ENCODE measurements at places on chromosomes 5 and 9. TPM values are rescaled to one million over a fixed set of nuclear protein-coding genes. Genes with fewer than 3 reads are reported as not detected.

DNA sequence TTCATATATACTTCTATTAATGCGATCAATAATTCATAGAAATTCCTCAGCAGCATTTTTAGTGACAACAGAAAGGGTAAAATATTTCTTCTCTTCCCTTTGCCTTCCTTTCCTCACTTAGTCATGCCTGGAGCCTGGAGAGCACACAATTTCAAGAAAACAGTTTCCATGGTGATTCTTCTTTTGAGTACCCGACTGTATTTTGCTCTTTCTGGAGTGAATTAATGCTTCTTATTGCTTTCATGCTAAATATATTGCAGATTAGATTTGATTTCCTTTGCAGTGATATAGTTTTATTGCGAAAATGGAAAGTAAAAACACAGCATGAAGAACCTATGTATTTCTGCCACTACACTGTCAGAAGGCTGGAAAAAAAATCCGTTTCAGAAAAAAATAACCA lies 153.5 kb downstream of the PPP2R2B start:
- H3K4me1 ChIP-seq = no peaks in the 10 kb centered on the region
- no peak overlapping the region for H3K27ac ChIP-seq
- no peak for DNase-seq
- H3K36me3 ChIP-seq = peaks cover 10% of the 10 kb centered on the region
- H3K27me3 ChIP-seq = no peaks in the 10 kb centered on the region

- H3K4me1 ChIP-seq = no peaks in the 10 kb centered on the region
- peaks cover 5% of the 10 kb centered on the region for H3K27me3 ChIP-seq
- DNase-seq = no peak
- no peaks in the 10 kb centered on the region for H3K36me3 ChIP-seq
These were observed 8.2 kb upstream of the TNFAIP8 start for GRCh38 chr5:119347574-119347973.

DNA sequence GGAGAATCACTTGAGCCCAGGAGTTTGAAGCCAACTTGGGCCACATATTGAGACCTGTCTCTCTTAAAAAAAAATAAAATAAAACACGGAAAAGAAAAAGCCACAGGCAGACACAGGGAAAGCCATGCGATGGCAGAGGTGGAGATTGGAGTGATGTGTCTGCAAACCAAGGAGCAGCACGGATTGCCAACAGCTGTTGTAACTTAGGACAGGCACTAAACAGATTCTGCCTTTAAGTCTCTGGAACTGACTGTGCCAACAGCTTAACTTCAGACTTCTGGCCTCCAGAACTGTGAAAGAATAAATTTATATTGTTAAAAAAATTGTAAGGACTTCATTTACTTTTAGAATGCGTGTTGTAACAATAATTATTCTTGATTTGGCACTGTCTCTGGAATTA lies 318.5 kb upstream of the CHD1 start:
- no peak overlapping the region for H3K4me3 ChIP-seq
- no peaks in the 10 kb centered on the region for H3K36me3 ChIP-seq

DNA sequence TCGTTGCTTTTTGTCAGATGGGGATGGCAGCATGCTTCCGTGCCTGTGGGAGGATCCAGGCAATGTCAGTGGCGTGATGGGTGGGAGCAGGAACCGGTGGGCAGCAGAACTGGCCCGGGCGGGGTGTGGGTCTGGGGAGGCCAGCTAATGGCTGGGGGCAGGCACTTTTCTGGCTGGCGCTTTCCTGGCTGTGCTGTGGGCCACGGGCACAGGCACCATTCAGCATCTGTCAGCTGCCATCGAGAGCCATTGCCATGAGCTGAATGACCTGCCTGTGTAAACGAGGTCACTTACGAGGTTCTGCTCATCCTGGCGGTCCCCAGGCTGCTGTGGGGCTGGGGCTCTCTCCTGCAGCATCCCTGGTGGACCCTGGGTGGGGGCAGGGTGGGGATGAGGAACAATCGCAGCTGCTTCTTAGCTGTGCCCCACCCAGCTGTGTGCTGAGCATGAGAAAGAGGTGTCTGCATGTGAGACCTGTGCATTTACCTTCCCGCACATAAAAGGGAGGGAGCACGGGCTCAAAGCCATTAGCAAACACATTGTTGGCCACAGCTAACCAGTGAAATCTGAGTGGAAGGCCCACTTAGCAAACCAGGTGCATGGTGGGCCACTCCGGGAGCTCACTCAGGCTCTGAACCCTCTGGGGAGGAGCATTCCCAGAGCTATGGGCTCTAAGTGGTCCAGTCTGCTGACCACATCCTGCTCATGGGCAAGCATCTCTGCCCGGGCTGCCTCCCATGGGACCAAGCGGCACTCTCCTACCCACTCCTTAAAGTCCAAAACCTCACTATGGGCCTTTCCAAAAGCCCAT lies 41.3 kb upstream of the OLFM1 start:
- H3K27me3 ChIP-seq = peaks cover 2% of the 10 kb centered on the region
- no peak overlapping the region for H3K4me3 ChIP-seq
- DNase-seq = no peak
- H3K27ac ChIP-seq = no peak overlapping the region
- H3K36me3 ChIP-seq = no peaks in the 10 kb centered on the region

NSD1 gene
- 111 TPM for total RNA-seq

CERCAM gene
- total RNA-seq = 27.9 TPM

- peaks cover 10% of the 10 kb centered on the region for H3K4me1 ChIP-seq
- peak; percentile 47 for DNase-seq
- H3K36me3 ChIP-seq = no peaks in the 10 kb centered on the region
- H3K4me3 ChIP-seq = peak within 1 kb of the TSS; percentile 88
- peaks cover 9% of the 10 kb centered on the region for H3K27me3 ChIP-seq
These were observed at the start of gene SEMA4D for GRCh38 chr9:89497978-89498851. SEMA4D (minus strand) TSS chr9:89498113; CDS start chr9:89405456, 92,657 bp downstream.

LPAR1 gene
- total RNA-seq = 5.6 TPM

DNA sequence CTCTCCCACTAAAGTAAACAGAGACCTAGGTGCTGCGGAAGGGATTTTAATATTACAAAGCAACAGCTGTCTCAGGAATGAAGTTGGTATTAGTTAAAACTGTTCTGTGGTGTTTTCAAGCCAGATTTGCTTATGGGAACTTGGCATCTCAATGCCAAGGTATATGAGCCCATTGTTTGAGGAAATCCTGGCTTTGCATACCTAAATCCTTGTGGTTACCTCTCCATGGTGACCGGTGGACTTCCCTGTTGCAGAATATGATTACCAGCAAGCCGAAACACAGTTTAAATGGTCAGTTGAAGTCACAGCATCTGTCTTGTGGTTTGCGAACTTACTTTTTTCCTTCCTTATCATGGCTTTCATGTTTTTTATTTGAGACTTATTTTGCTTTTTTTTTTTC lies 62.3 kb upstream of the TXNDC8 start:
- no peaks in the 10 kb centered on the region for H3K36me3 ChIP-seq
- no peak overlapping the region for H3K27ac ChIP-seq
- no peak for DNase-seq
- H3K4me1 ChIP-seq = no peaks in the 10 kb centered on the region

DNA sequence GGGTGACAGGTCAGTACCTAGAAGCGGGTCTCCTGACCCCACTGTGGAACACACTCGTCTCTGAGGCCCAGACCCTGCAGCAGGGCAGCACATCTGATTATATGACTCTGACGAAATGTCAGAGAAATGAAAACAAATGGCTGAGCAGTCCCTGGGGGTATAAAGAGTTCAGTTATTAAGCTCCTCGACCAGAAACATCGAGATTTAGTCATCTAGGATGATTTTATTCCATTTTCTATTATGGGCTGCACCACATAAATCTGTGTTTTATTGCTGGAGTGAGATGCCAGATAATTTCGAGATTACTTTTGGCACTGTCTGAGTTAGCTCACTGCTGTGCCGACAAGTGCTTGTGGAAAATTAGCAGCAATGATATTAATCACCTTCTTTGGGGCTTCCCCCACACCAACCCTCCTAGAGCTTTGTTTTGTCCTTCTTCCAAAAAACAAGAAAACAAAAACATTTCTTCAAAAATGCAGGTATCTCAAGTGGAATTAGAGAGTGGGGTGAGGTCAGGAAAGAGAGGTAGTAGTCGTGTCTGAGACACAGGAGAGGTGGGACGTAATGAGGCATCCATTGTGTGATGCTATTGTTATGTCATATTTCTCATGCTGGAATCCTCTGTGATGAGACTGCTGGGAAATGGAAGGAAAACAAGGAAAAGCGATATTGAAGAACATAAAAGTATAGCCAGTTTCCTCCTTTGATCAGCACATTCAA lies 495.5 kb downstream of the DMAC1 start:
- H3K27ac ChIP-seq = no peak overlapping the region
- no peak for DNase-seq
- peaks cover 3% of the 10 kb centered on the region for H3K36me3 ChIP-seq
- H3K27me3 ChIP-seq = peaks cover 2% of the 10 kb centered on the region
- peaks cover 8% of the 10 kb centered on the region for H3K4me1 ChIP-seq

MARCHF3 gene
- 47.9 TPM for total RNA-seq

DNA sequence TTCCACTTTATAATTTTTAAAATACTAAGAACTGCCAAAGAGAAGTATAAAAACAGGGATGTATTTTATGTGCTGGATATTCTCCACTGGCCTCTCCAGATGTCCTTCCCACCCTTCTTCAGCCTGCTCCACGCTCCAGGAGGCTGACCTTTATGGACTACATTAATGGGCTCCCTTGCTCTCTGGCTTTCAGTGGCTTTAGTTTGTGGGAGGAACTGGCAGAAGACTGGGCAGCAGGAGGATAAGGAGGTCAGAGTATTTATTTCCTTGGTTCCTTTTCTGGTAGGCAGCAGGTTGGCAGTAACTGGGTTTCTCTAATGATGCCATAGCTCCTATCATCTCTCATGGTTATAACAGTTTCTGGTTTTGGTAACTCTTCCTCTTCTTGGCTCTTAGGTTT lies 133.9 kb downstream of the PAM start:
- DNase-seq = no peak
- peak overlapping the region; percentile 87 for H3K27ac ChIP-seq
- H3K4me1 ChIP-seq = peaks cover 29% of the 10 kb centered on the region

QRFP gene
- not detected for total RNA-seq

GRCh38 chr5:166991601-166992000 lies 1299.8 kb upstream of the WWC1 start:
- DNase-seq = no peak
- H3K4me3 ChIP-seq = no peak overlapping the region
- no peak overlapping the region for H3K27ac ChIP-seq
- H3K36me3 ChIP-seq = no peaks in the 10 kb centered on the region
- H3K4me1 ChIP-seq = no peaks in the 10 kb centered on the region

GRCh38 chr5:61139094-61139873 lies 23.0 kb downstream of the SMIM15 start:
- no peak for DNase-seq
- no peak overlapping the region for H3K4me3 ChIP-seq
- no peak overlapping the region for H3K27ac ChIP-seq
- no peaks in the 10 kb centered on the region for H3K4me1 ChIP-seq
- no peaks in the 10 kb centered on the region for H3K36me3 ChIP-seq

DNA sequence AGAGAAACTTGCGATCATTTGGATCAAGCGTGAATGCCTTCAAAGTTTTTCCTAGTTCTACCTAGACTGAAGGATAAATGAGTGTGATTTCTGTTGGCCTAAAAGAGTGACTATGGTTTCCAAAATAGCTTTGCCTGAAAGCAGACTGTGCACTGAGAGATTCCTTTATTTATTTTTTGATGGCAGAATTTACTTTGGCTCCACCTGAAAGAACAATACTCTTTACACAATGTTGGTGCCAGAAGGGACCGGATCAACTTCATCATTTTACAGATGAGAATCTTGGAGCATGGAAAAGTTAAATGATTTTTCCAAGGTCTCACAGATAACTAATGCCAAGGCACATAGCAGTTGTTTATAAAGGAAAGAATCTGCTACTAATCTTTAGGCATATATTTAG lies 199.6 kb downstream of the KCTD16 start:
- no peaks in the 10 kb centered on the region for H3K27me3 ChIP-seq
- H3K27ac ChIP-seq = no peak overlapping the region
- DNase-seq = no peak
- H3K36me3 ChIP-seq = no peaks in the 10 kb centered on the region

SPAAR gene
- 32.0 TPM for total RNA-seq

DNA sequence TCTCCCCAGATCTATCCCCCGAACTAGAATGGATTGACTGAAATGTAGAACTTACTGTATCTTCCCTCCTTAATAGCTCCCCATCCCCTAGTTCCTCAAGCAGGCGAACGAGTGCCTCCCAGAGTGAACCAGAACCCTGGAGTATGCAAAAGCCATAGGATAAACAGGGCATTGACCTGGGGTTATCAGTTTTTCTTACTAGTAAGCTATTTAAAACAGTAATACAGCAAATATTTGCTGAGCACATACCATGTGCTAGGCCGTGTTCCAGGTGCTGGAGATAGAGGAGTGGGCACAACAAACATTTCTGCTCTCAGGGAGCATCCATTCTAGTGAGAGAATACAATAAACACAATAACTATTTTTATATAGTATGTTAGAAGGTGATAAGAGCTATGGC lies 1.8 kb downstream of the SKP2 start:
- no peak for DNase-seq
- no peak overlapping the region for H3K27ac ChIP-seq
- H3K27me3 ChIP-seq = peaks cover 2% of the 10 kb centered on the region

KIF12 gene
- 0.26 TPM for total RNA-seq

LTC4S gene
- total RNA-seq = 1.0 TPM

DNA sequence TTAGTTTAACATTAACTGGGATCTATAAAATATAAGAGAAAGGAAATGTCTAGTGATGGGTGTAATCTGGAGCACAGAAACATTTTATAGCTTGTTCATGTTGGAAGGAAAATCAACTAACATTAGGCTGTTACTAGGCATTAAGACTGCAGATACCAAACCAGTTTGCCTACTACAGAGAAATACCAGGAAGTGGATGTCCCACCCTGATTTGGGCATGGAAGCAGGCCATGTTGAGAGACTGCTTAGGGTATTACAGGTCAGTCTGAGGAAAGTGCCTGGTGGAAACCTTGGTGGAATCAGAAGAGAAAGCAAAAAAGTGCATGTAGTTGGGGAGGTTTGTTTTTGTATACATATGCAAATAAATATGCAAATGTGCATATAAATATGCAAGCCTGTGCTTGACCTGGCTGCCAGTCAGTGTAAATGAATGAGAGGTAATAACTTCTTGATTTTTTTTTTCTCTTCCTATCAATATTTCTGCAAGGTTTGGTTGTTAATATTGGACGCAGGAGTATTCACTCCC lies 9.6 kb upstream of the CCDC112 start:
- H3K4me3 ChIP-seq = no peak overlapping the region
- H3K27me3 ChIP-seq = peaks cover 1% of the 10 kb centered on the region
- no peak for DNase-seq
- H3K27ac ChIP-seq = no peak overlapping the region
- no peaks in the 10 kb centered on the region for H3K36me3 ChIP-seq

PCA3 gene
- total RNA-seq = 0.62 TPM

DNA sequence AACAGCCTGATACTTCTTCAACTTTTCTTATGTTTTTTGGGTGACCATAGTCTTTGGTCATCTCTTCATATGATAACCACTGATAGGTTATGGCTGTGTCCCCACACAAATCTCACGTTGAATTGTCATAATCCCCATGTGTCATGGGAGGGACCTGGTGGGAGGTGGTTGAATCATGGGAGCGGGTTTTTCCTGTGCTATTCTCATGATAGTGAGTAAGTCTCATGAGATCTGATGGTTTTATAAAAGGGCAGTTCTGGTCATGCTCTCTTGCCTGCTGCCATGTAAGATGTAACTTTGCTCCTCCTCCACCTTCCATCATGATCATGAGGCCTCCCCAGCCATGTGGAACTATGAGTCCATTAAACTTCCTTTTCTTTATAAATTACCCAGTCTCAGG lies 8.7 kb downstream of the RHOBTB3 start:
- no peak overlapping the region for H3K4me3 ChIP-seq
- no peaks in the 10 kb centered on the region for H3K4me1 ChIP-seq
- no peak for DNase-seq
- H3K36me3 ChIP-seq = no peaks in the 10 kb centered on the region
- no peak overlapping the region for H3K27ac ChIP-seq
- peaks cover 2% of the 10 kb centered on the region for H3K27me3 ChIP-seq
